ENCODE measurements at places on chromosomes 2 and 18.

GRCh38 chr2:207088276-207088675 is 77.5 kb downstream of the KLF7 start:
- no peak for DNase-seq

GRCh38 chr2:56130463-56131070 is 53.2 kb upstream of the CCDC85A start:
- peak; percentile 6 for DNase-seq

GRCh38 chr2:160646684-160647444 is 153.3 kb upstream of the RBMS1 start:
- DNase-seq = no peak

DNA sequence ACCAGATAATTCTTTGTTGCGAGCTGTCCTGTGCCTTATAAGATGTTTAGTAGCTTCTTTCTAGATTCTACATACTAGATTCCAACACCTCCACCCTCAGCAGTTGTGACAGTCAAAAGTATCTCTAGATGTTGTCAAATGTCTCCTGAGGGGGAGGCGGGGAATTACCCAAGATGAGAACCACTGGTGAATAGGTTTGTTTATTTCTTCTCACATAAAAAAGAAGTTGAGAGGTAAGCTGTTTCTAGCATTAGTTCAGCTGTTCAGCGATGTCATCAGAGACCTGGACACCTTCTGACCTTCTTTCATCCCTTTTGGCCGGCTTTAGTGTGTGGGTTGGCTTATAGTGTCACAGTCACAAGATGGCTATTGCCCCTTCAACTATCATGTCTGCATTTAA is 237.5 kb upstream of the SP5 start:
- DNase-seq = no peak

GRCh38 chr2:68753318-68753717 is 18.7 kb downstream of the ARHGAP25 start:
- DNase-seq = no peak

DNA sequence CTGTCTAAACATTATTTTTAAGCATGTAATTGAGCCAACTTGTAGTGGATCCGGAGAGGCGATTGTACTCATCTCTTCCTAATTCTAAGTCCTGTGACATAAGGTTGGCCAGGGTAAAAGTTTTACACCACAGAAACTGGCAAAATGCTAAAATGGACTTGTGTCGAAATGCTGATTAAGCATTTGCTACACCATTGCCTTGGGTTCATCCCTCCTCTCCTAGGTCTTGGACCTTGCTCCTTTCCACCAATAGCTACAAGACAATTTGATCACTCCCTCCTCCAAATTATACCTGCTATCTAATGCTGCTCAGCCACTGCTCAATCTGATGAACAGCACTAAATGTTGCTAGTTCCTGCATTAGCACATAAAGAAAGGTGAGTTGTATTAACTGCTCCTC is 132.7 kb upstream of the EPC2 start:
- no peak for DNase-seq

DNA sequence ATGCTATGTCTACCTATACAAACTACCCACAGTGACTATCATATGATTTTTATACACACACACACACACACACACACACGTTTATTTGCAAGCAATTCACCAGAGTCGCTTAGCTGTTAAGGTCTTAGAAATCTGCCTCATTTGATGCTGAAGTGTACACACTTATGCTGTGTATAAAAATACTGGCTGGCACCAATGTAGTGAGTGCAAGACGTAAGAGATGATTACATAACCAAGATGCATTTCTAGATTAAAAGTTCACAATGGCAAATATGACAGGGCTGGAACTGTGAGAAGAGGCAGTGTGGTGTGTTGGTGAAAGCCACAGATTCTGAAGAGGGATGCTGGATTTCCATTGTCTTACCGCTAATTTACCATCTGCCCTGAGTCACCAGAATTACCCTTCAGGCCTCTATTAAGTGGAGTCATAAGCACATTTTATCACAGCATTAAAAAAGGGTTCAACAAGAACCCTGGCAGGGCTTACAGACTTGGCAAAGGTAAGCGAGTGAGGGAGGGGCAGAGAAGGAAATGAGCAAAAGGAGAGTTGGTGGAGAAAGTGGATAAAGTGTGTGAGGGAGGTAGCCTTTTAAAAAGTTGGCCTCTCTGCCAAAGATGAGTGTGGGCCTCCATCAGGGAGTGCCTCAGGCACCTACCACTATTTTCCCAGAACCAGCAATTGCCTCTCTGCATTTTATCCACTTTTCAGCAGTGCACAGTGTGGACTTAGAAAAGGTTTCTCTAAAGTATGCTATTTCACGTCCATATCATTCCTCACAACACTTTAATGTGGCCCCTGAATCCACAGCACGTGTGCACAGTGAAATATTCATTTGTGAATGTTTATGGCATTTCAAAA is 21.5 kb downstream of the MEIS1 start:
- no peak for DNase-seq

GRCh38 chr18:74251297-74252038 is 40.3 kb downstream of the CYB5A start:
- no peak for DNase-seq

DNA sequence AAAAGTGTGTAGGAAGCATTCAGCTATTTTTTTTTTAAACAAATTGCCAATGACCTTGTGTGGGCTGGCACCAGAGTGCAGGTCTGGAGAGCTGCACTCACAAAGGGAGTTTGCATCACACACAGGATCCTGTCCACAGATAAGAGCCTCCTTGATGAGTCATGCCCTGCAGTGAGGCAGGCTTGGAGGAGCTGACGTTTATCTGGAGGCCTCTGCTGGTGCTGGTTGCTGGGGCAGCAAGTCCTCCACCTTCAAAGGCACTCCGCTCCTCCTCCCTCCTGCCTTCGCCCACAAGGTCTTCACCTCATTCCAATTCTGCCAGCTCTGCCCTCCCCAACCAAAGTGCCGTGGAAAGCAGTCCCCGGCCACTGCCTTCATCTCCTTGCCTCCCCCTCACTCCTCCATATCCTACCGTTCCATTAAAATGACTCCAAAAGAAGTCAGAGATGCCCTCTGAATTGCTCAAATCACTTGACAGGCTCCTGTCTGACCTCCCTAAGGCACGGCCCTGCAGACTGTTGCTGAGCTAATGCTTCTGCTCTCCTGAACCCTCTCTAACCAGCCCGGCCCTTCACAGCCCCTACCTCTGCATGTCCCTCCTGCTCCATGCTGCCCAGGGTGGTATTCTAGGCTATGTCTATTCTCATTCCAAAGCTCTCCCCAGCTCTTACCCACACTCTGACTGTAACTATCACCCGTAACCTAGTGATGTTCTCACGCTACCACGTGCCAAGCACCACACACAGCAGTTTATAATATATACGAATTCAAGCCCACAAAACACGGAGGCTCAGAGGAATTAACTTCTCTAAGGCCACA is 30.9 kb downstream of the LONRF2 start:
- DNase-seq = peak; percentile 78

DNA sequence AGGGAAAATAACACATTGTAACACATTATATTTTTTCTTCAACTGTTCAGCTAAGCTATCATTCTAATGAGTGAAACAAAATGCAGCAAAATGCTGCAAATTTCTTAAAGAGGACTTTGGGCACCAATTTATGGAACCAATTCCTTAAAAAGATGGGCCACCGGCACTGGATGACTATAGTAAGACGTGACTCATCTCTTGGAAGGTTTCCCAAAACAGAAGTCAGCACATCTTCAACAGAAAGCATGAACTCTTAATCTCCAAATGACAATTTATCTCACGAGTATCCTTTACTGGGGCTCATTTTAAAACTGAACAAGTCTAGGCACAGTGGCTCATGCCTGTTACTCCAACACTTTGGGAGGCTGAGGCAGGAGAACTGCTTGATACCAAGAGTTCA is 213.4 kb downstream of the CDH20 start:
- no peak for DNase-seq

DNA sequence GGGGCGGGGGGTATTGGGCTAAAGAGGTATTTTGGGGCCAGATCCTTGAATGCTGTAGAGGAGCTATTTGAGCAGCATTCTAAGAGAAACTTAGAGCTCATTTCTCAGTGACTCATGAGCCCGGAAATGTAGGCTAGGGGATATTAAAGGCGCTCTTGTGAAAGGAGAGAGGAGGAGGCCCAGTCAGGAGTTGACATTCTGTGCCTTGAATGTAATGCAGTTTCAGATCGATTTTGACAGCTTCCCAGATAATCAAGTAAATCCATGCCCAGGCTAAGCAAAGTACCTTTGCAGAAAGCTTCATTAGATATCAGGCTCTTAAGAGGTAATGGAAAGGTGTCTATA is 1.5 kb downstream of the CAB39 start:
- peak; percentile 57 for DNase-seq

DNA sequence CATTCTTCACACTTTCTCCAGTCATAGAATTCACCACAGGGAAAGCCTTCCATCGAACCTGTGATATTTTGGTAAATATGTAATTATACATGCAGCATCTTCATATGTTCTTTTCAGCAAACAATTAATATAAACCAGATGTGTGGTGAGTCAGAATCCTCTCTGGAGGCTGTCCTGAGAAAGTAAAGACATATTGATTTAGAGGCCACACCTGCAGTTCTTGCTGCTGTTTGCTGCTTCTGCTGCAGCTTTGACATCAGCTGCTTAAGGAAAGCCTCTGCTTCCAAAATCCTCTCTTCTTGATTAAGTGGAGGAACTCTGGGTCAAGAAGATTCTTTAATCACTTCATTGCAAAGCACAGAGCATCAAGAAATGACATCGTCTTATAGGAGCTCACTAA is 568.8 kb upstream of the ZEB2 start:
- no peak for DNase-seq

DNA sequence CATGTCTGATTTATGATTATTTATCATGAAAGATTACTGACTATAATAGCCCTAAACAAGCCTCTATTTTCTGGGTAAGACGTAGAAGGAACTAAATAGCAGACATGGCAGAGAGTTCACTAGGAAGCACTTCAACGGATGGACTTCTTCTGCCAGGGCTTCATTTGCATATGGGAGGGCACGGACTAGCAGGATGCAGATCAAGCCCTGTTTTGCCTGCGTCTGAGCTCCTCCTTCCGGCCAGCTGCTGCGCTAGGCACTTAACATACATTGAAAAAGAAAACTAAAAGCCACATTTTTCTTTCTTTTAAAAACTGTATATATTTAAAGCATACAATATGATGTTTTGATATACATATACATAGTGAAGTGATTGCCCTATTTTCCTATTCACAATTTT is 340.0 kb upstream of the MEX3C start:
- peak; percentile 36 for DNase-seq

- no peak for DNase-seq
These were observed 24.8 kb upstream of the RPE start for GRCh38 chr2:209977386-209978239.

DNA sequence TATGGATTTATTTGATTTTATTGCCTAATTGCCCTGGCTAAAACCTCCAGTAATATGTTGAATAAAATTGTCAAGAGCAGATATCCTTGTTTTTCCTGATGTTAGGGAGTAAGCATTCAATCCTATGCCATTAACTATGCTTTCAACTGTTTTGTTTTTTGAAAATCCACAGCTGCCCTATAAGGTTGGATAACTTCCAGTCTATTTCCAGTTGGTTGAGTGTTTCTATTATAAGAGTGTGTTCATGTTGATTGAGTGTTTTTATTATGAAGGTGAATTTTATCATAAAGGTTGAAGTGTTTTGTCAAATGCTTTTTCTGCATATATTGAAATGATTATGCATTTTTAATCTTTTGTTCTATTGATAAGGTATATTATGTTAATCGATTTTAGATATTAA is 149.9 kb upstream of the SCN7A start:
- DNase-seq = no peak

- DNase-seq = no peak
These were observed 128.0 kb downstream of the HRH4 start for GRCh38 chr18:24588440-24588839.

- peak; percentile 65 for DNase-seq
These were observed 6.3 kb upstream of the ADGRF3 start for GRCh38 chr2:26352892-26353291.

DNA sequence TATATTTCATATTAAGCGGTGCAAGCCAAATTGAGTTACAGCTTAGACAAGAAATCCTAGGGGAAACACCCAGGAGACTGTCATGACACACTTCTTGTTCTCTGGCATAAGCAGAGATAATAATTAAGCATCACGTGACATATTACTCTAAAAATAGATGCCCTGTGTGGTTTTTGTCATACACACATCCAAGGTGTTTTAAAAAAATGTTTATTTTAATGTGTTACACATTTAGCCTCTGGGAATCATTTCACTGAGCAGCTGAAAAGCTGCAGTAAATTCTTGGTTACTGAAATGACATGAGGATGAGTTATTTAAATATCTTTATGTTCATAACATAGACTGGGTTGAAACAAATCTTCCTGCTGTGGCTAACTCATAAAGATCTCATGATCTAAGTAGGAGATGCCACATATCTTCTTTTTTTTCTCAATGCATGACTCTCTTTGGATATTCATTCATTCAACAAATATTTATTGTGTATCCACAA is 38.0 kb upstream of the ERMN start:
- DNase-seq = no peak

DNA sequence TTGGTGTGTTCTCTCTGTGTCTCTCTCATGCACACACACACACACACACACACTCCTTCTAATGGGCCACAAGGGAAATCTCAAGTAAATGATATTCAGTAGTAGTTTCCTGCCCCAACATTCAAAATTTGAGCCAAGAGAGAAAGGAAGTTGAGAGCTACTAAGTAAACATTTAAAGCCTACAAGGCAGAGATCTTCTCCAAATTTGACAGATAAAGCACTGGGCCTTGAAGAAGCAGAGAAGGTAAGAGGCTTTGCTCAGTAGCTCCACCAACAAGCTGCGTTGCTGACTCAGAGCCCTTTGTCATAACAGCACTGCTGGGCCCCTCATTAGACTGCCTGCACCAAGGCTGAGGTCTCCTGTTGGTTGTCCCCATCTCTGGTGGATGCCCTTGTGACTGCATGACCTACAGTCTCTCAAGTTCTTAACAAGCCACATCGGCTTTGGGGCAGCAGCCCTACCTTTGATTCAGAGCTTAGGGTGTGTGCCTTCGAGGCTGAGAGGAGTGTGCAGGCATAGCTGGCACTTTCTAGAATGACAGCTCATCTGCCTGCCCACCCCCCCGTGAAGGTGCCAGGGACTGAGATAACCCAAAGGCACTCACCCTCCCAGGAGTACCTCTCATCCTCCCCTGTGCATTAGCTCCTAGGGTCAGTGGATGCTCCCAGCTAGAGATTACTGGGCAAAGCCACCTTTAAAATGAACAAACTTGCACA is 32.3 kb upstream of the NEB start:
- peak; percentile 62 for DNase-seq

DNA sequence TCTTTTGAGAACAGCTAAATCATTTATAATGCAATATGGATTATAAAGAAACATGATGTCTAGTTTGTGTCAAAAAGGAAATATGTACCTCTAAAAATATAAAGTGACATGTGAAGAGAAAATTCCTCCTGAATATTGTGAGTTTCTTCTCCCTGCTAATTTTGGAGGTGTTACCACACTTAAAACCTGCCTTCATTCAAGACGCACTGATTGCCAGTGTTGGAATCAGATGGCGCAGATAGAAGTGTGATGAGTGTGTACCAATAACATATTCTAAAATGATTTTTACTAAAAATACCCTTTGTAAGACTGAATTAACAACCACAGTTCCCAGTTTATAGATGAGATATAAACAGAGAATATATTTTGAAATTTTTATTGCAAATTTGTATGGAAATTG is 681.8 kb upstream of the LRATD1 start:
- no peak for DNase-seq

All from activated CD4-positive, alpha-beta T cell treated with anti-CD3 and anti-CD28 coated beads for 36 hours (primary cell).